ENCODE measurements at places on chromosomes 7 and 10. TPM values are rescaled to one million over a fixed set of nuclear protein-coding genes. Genes with fewer than 3 reads are reported as not detected.

The CYP2C19 gene
- total RNA-seq = not detected

The PAX4 gene
- total RNA-seq = not detected

The GRM3 gene
- not detected for total RNA-seq

The IGF2BP3 gene
- 63.3 TPM for total RNA-seq

The ITIH5 gene
- total RNA-seq = not detected

The SPDYE16 gene
- not detected for total RNA-seq

The FXYD4 gene
- not detected for total RNA-seq

The CCDC71L gene
- total RNA-seq = 44.4 TPM

The HOXA4 gene
- total RNA-seq = 8.9 TPM

The ELN gene
- total RNA-seq = 3.3 TPM

The FLNC gene
- total RNA-seq = 254 TPM

The SPDYE2B gene
- not detected for total RNA-seq

The ORAI2 gene
- 69.7 TPM for total RNA-seq

The CYP3A7 gene
- not detected for total RNA-seq

All from LHCN-M2 (cell line).